ENCODE measurements at places on chromosomes 2 and 18.

DNA sequence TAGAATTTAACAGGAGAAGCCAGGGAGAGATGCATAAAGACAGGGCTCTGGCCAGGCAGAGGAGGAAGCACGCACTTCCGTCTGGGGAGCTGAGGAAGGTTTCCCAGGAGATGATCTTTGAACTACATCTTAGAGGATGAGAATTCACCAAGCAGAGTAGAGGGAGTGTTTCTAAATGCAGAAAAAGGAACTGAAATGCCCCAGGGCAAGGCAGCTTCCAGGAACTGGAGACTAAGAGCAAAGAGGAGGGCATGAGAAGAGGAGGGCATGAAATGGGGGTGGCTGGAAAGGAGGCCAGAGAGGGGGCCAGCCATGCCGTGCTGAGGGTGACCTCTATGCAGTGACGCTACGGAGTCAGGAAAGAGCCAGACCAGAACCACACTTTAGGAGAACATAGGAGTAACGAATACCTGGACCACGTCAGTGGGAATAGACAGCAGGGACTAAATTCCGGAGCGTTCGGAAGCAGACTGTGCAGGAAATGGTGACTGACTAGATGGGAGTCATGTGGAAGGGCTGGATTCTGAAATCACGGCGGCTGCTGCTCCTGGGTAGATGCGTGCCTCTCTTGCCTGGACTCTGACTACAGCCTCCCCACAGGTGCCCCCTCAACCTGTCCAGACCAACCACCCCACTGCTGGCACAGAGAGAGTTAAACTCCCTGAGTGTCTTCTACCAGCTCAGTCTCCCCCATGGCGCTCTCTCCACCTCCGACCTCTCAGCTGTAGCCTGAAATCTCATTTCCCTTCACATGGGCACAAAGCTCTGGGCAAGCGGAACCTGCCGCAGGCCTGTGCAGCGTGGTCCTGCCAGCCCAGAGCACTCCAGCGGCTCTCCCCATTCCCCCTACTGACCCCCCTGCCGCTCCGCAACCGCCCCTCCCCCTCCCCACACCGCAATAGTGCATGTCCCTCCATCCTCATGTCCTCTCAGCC lies 87.0 kb upstream of the RTN4 start:
- no peak for DNase-seq

- no peak for DNase-seq
These were observed 205.5 kb downstream of the FBXO15 start for GRCh38 chr18:73942081-73942625.

DNA sequence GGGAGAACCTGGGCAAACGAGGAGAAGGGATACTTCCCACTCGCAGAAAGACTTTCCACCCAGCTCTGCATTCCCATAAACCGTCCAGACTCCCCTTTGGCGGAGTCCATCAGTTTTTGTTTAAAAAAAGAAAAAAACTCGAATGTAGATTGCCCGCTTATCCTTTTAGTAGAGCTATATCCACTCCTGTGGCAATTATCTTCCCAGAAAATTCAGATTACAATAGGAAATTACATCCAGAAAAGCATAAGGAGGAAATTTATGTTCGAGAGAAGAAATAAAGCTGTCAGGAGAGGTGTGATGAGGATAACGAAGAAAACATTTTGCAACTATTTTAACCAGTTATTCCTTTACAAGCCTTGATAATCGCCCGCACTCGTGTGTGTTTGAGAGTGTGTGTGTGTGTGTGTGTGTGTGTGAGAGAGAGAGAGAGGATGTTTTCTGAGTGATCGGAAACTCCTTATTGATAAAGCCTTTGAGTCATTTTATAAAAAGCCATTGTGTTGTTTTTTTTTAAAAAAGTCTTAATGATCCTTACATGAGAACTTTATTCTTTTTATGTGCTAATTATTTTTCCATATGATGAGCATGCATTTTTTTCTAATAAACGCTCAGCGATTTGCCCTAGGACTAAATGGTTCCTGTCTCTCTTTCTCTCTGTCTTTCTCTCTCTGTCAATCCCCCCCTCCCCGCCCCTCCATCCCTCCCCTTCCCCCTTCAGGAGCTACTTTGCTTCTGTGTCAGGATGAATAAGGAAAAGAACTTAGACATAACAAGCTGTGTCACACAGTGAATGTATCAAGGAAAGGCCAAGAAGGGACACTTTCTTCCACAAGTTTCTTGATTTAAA lies 1.1 kb upstream of the PPP3R1 start:
- no peak for DNase-seq

GRCh38 chr2:110940376-110940910 lies 180.3 kb upstream of the BCL2L11 start:
- no peak for DNase-seq

DNA sequence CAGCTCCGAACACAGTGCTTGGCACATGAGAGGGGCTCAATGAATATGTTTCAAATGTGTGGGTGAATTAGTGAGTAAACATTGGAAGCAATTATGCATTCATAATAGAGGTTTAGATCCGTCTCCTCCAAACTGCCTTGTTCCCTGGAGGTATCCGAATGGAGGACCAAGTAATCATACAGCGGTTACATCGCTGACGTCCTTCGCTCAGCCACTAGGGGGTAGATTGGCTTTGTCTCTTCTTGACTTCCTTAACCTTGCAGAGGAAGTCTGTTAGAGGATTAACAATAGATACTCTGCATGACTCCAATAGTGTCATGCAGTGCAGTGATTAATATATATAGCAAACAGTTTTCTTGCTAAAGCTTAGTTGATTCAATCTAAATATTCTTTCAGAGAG lies 517.0 kb downstream of the PTPRM start:
- DNase-seq, result peak; percentile 73

GRCh38 chr2:60641811-60642788 lies 88.6 kb upstream of the BCL11A start:
- DNase-seq, result peak; percentile 76

GRCh38 chr2:215573496-215573895 lies 137.6 kb upstream of the FN1 start:
- DNase-seq, result peak; percentile 81

GRCh38 chr2:7721413-7721995 lies 804.3 kb downstream of the RNF144A start:
- no peak for DNase-seq

GRCh38 chr2:177467646-177468045 lies 75.1 kb downstream of the AGPS start:
- peak; percentile 72 for DNase-seq

DNA sequence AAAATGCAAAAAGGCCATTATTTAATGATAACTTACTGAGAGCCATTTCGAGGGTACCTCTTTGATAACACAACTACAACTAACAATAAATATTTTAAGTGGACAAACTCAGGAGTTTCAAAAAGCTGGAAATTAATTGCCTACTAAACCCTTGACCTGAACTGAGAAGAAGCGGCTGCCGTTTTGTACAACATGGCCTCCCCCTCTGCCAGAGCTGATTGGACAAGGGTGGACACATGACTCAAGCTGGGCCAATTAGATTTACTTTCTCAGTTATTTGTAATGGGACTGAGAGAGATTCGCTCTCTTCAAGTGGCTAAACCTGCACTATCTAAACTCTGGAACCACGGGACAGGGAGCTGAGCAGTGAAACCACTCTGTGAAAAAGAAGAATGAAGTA lies 135.9 kb upstream of the SERPINE2 start:
- no peak for DNase-seq

- DNase-seq, result no peak
These were observed 39.2 kb downstream of the CRIM1 start for GRCh38 chr2:36394804-36395203.

- DNase-seq, result no peak
These were observed 291.5 kb downstream of the SP3 start for GRCh38 chr2:173673640-173674039.

- DNase-seq, result peak; percentile 14
These were observed 38.2 kb upstream of the TWSG1 start for GRCh38 chr18:9296233-9297006.

DNA sequence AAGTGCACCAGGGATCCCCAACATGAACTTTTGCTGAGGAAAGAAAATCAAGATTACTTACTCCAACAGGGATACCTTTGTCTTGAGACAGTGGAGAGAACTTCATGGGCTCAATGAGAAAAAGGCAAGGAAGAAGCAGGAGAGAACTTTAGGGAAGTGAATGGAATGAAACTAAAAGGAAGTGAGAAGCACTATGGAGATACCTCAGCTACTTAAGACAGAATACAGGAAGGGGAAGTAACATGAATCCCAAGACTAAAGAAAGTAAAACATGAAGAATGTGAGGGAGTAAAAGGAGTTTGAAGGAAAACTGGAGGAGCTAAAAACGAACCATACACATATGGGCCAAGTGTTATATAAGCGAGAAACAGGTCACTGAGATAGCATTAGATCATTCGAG lies 32.4 kb upstream of the ACTR3 start:
- no peak for DNase-seq

GRCh38 chr18:32881009-32881408 lies 108.2 kb upstream of the KLHL14 start:
- DNase-seq, result no peak

GRCh38 chr2:56464613-56465012 lies 280.8 kb downstream of the CCDC85A start:
- peak; percentile 5 for DNase-seq

- peak; percentile 49 for DNase-seq
These were observed 418.3 kb upstream of the CYRIA start for GRCh38 chr2:17083902-17084301.

GRCh38 chr2:33160191-33160590 lies 213.4 kb downstream of the LTBP1 start:
- peak; percentile 76 for DNase-seq

DNA sequence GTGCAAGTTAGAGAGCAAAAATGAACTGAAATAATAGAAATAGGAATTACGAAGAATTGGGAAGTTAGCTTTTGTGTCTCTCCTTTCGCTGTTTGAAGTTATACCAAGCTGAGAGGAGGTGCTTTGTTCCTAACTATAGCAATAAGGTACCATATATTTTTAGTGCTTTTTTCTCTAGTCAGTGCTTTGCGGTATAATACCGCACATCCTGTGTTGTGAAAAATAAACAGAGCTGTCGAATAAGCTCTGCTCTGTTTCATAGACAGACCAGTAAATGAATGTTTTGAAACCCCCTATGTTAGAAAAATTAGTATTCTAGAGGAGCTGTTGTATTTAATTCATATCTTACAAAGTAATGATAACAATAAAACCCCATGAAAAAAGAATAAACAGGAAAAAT lies 130.8 kb downstream of the MAP4K4 start:
- peak; percentile 52 for DNase-seq

DNA sequence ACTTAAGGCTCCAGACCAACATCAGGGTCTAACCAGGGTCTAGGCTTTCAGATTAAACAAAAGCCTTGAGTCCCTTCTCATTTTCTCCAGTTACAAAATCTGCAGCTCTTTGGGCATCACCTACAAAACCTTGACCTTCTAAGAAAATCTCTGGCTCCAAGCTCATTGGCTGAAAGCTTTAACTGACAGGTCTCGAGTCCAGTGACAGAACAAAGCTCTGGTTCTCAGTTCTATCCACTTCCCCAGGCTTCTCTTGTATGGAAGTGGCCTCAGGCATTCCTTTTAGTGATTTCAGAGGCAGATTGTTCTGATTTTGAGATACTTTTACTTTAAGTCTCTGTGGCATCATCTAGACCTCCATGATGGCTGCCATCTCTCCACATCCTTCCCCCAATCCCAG lies 11.3 kb downstream of the SIX2 start:
- peak; percentile 45 for DNase-seq

DNA sequence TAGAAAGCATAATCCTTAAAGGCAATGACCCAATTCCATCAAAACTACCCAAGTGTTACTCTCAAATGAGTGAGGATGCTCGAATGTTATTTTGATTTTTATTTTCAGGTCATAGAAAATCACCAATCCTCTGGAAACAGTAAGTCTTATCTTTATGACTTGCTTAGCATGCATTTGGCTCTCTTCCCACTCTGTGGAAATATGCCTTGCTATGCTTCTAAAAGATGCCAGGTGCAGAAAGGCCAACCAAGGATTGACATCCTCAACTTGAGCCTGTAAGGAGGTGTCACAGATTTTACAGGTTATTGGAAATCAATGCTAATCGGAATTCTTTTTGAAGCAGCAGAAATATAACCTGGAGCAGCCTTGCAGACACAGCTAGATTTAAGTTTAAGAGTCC lies 543.9 kb upstream of the LINC00305 start:
- DNase-seq, result no peak

DNA sequence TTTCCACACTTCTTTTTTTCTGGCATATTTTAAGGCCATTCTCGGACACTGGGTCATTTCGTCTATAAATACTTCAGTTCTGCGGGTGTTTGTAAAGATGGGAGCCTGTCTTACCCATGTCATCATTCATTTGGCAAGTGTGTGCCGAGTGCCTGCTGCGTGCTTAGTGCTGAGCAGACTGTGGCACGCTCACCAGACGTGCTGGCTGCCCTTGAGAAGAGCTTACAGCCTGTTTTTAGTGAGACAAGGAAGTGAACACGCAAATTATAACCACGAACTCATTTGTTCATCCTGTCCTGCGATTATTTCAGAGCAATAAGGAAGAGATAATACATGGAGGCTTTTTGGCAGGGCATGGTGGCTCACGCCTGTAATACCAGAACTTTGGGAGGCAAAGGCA lies 10.4 kb upstream of the STON1 start:
- no peak for DNase-seq

- DNase-seq, result no peak
These were observed 299.3 kb upstream of the GYPC start for GRCh38 chr2:126356631-126357030.

DNA sequence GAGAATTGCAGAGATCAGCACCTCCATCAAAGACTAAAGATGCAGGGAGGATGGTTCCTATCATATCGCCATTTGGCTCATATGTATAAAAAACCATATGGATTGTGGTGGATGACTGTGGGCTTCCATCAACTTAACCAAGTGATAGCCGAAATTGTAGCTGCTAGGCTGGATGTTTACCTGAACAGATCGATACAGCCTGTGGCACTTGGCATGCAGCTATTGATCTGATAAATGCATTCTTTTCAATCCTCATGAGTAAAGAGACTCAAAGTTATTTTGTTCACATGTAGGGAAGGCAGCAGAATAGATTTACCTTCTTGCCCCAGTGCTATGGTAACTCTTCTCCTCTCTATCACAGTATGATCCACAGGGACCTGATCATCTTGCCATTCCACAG lies 18.5 kb downstream of the CHCHD5 start:
- DNase-seq, result no peak

DNA sequence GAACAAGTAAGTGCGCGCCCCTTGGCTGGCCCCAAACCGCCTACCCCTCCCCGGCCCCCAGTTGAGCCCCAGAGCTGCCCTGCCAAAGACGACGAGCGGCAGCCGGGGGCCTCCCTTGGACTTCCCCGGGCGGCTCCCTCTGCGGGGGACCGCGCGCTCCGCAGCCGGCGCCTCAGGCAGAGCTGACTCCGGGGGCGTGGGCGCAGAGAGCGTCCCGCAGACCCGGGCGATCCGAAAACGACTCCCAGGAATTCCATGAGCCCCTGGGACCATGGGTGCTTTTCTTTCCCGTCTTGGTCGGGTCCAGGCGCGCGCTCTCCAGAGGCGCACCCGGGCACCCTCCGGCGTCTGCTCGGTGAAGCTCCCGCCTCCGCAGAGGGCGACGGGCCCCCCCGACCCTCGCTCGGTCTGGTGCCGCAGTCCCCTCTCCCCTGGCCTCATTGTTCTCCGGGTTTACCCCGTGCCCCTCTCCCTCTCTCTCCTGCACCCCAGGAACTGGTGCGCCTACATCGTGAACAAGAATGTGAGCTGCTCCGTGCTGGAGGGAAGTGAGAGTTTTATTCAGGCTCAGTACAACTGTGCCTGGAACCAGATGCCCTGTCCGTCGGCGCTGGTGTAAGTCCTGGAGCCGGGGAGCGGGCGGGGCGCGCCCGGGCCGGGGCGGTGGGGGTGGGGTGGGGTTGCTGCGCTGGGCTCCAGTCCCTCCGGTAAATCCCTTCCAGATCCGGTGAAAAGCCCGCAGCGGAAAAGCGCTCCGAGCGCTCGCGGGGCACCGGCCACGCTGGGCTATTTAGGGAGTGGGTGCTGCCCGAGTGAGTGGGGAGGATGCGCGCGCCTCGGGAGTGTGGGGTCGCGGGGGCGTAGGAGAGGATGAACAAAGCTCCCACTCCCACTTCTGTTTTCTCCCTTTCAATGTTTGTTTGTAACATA lies 776 bp downstream of the EMILIN2 start:
- peak; percentile 64 for DNase-seq
